Glutamatergic neuron (in vitro differentiated cells): ENCODE measurements at places on chromosomes 16 and 17.

DNA sequence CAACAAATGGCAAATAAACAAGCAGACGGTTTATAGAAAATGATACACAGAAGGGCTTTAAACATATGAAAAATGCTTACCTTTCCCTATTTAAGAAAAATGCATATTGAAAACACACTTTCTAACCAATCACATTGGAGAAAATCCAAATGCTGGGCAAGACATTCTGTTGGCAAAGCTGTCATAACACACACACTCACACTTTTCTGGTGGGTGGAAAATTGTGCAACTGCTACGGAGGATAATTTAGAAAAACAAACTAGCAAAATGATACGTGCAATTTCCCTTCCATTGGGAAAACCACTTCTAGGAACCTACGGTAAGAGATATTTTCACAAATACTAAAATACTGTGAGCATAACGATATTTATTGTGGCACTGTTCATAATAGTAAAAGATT lies 9.8 kb upstream of the MYH3 start:
- H3K36me3 ChIP-seq = peaks cover 5% of the 10 kb centered on the region
- no peak for DNase-seq
- no peaks in the 10 kb centered on the region for H3K4me1 ChIP-seq
- no peak overlapping the region for H3K4me3 ChIP-seq
- peaks cover 2% of the 10 kb centered on the region for H3K27me3 ChIP-seq

GRCh38 chr17:43679911-43680310 lies 18.2 kb upstream of the MEOX1 start:
- H3K36me3 ChIP-seq = no peaks in the 10 kb centered on the region
- DNase-seq = no peak
- H3K27ac ChIP-seq = no peak overlapping the region
- peaks cover 13% of the 10 kb centered on the region for H3K4me1 ChIP-seq
- H3K27me3 ChIP-seq = peaks cover 6% of the 10 kb centered on the region

DNA sequence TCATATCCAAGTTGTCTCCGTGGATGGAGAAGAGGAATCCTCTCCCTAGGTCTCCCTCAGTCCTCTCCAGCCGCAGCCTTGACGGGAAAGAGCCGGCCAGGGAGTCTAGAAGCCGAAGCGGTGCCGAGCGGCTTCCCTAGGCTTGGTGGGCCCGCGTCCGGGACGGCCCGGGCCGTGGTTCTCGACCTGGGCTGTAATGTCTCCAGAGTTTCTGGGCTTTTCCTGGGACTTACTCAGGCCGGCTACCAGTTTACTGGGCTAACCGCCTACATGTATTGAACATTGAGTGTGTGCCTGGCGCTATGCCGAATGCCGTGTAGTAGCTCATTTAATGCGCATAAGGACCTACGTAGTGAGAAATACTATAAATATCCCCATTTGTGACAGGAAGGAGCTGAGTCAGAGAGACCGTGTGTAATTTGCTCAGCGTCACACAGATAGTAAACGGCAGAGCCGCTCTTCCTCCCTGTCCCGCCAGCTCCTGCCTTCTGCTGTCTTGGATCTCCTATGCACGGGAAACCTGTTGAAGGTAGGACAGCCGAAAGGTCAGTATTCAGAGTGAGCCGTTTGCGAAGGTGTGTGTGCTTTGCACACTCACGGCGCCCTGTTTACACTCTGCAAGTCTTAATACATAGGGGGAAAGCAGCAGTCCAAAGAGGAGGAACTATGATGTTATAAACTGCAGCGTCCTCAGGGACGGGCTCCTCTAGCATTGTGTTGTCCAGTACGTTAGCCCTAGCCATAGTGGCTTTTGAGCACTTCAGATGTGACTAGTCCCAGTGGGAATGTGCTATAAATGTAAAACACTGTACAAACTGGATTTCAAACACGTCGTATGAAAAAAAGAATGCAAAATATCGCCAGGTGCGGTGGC lies 723 bp upstream of the SPAG5 start:
- H3K27ac ChIP-seq = peak overlapping the region; percentile 90
- no peaks in the 10 kb centered on the region for H3K36me3 ChIP-seq
- no peak for DNase-seq
- peaks cover 2% of the 10 kb centered on the region for H3K27me3 ChIP-seq
- H3K4me3 ChIP-seq = peak overlapping the region; percentile 94
- peaks cover 9% of the 10 kb centered on the region for H3K4me1 ChIP-seq

DNA sequence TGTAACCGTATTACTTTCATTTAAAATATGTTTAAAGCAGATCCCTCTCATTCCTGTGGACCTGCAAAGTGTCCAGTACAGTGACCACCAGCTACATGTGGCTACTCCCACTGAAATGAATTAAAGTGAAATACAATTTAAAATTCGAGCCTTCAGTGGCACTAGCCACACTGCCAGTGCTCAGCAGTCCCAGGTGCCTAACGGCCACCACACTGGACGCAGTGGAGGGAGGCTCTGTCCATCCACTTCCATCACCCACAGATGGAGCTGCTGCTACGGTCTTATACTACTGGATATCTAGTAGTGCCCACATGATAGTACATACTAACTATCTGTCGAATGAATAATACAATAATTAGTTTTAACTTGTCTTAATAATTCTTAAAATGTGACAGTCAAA lies 2.3 kb upstream of the CBX2 start:
- H3K4me1 ChIP-seq = peaks cover 32% of the 10 kb centered on the region
- no peak overlapping the region for H3K4me3 ChIP-seq
- H3K27me3 ChIP-seq = peaks cover 19% of the 10 kb centered on the region
- no peaks in the 10 kb centered on the region for H3K36me3 ChIP-seq
- H3K27ac ChIP-seq = no peak overlapping the region

- peaks cover 12% of the 10 kb centered on the region for H3K4me1 ChIP-seq
- DNase-seq = no peak
- H3K36me3 ChIP-seq = no peaks in the 10 kb centered on the region
- H3K27ac ChIP-seq = no peak overlapping the region
- peak overlapping the region; percentile 98 for H3K4me3 ChIP-seq
Observed at GRCh38 chr17:30290077-30290476, 1.7 kb downstream of the BLMH start.

DNA sequence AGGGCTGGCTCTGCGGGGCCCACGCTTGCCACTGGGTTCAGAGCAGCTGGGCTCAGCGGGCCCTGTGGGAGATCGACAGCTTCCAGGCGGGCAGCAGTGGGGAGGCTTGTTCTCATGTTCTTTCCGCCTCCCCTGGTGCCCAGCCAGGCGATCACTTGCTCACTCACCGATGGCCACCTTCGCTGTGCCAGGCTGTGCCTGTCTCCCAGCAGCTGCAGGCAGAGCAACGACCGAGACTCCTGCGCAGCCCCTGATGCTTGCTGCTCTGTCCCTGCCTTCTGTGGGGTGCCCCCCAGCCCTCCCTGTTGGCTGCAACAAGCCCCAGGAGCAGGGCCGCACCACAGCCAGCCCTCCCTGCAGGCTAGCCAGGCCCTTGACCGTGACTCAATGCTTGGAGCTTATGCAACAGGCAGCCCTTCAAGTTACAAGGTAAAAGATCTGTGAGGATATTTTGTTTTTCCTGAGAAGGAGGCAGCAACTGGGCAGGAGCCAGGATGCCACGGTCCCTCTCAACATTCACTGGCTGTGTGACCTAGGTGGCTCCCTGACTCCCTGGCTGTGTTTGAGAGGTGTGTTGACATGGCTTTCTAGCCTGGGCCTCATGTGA lies 9.6 kb upstream of the SPNS2 start:
- no peak for DNase-seq
- H3K27me3 ChIP-seq = peaks cover 12% of the 10 kb centered on the region
- H3K36me3 ChIP-seq = no peaks in the 10 kb centered on the region
- H3K27ac ChIP-seq = no peak overlapping the region
- peaks cover 16% of the 10 kb centered on the region for H3K4me1 ChIP-seq
- no peak overlapping the region for H3K4me3 ChIP-seq

DNA sequence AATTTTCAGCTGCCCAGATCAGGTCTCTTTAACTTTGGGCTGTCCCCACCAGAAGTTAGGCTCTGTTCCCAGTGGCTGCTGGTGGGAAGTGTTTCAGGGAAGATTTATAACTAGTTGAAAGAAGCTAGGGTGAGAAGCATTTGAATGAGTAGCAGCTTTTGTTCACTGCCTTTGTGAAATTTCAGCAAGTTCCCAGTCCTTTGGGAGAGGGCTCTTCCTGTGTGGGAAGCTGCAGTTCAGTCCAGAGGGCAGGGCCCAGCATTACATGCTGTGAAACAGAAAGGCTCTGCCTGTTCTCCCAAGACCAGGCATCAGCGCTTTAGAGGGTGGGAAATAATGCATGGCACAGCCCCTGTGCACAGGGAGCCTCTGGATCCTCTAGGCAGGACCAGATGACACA lies 17.8 kb downstream of the PROCA1 start:
- no peaks in the 10 kb centered on the region for H3K4me1 ChIP-seq
- peaks cover 8% of the 10 kb centered on the region for H3K27me3 ChIP-seq
- H3K36me3 ChIP-seq = peaks cover 9% of the 10 kb centered on the region
- H3K27ac ChIP-seq = peak overlapping the region; percentile 4

GRCh38 chr16:14310519-14310991 lies 239.4 kb downstream of the MRTFB start:
- no peaks in the 10 kb centered on the region for H3K36me3 ChIP-seq
- peaks cover 1% of the 10 kb centered on the region for H3K27me3 ChIP-seq
- no peak overlapping the region for H3K27ac ChIP-seq
- DNase-seq = peak; percentile 37

- no peak overlapping the region for H3K27ac ChIP-seq
- no peaks in the 10 kb centered on the region for H3K4me1 ChIP-seq
- no peak overlapping the region for H3K4me3 ChIP-seq
- H3K36me3 ChIP-seq = peaks cover 4% of the 10 kb centered on the region
Observed at GRCh38 chr17:253091-253846, 71.8 kb upstream of the DOC2B start.

GRCh38 chr17:82493226-82493781 lies 26.2 kb upstream of the FOXK2 start:
- H3K27me3 ChIP-seq = peaks cover 22% of the 10 kb centered on the region
- no peak for DNase-seq
- H3K4me1 ChIP-seq = peaks cover 9% of the 10 kb centered on the region
- H3K27ac ChIP-seq = peak overlapping the region; percentile 17

GRCh38 chr17:28648698-28649097 lies 3.7 kb upstream of the BLTP2 start:
- no peak for DNase-seq
- no peak overlapping the region for H3K27ac ChIP-seq
- H3K27me3 ChIP-seq = peaks cover 4% of the 10 kb centered on the region
- no peak overlapping the region for H3K4me3 ChIP-seq

DNA sequence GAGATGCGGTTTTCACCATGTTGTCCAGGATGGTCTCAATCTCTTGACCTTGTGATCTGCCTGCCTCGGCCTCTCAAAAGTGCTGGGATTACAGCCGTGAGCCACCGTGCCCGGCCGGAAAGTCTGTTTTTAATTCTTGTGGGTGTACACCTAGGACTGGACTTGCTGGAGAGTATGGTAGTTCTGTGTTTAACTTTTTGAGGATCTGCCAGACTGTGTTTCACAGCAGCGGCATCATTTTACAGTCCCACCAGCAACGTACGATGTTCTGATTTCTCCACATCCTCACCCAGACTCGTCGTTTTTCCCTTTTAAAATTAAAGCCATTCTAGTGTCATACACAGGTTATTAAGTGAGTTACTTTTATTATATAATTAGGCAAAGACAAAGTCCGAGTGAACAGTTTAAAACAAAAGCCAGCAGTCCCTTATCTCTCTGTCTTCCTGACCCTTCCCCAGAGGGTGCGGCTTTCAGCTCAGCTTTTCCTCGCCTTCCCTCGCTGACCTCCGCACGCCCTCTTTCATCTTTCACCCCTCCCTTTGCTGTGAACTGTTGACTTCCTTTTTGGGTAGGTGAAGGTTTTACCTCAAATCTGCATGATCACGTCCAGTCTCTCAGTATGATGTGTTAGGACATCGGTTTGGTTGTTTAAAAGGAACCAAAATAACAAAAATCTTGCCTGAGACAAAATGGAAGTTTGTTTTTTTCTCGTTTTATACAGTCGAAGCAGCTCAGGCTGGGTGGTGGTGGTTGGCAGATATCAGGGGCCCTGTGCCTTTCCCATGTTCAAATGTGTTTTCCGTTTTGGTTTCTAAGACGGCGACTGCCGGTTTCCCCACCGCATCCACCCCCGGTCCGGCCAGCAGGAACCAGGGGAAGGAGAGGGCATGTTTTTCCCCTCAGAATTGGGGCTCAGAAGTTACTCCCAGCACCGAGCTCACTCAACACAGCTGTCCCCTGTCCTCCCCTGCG lies 18.0 kb downstream of the FAM234A start:
- no peak for DNase-seq
- H3K4me3 ChIP-seq = no peak overlapping the region
- peaks cover 7% of the 10 kb centered on the region for H3K4me1 ChIP-seq
- H3K27ac ChIP-seq = peak overlapping the region; percentile 36

DNA sequence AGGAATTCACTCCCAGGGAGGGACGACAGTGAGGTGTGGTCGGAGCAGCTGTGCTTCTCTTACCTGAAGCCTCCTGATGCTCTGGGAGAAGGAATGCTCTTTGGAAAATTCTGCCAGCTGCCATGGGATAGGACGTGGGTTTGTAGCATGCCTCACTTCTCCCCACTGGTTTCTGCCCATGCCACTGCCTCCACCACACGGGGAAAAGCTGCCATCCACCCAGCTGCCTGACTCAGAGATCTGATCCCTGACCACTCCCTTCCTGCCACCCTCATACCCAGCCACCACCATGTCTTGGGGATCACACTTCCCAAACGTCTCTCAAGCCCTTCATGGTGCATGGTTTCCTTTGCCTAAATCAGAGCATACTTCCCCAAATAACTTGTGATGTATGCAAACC lies 80.0 kb downstream of the CPPED1 start:
- peaks cover 11% of the 10 kb centered on the region for H3K36me3 ChIP-seq
- peaks cover 29% of the 10 kb centered on the region for H3K4me1 ChIP-seq
- peak overlapping the region; percentile 91 for H3K27ac ChIP-seq
- no peaks in the 10 kb centered on the region for H3K27me3 ChIP-seq

- DNase-seq = no peak
- H3K4me3 ChIP-seq = peak overlapping the region; percentile 55
- H3K4me1 ChIP-seq = peaks cover 56% of the 10 kb centered on the region
- peaks cover 8% of the 10 kb centered on the region for H3K27me3 ChIP-seq
- H3K27ac ChIP-seq = peak overlapping the region; percentile 71
Observed at GRCh38 chr16:8949536-8950418, 13.9 kb downstream of the USP7 start.

GRCh38 chr17:55634702-55635101 lies 88.0 kb downstream of the TMEM100 start:
- H3K36me3 ChIP-seq = no peaks in the 10 kb centered on the region
- no peak overlapping the region for H3K27ac ChIP-seq
- H3K27me3 ChIP-seq = peaks cover 2% of the 10 kb centered on the region
- peaks cover 25% of the 10 kb centered on the region for H3K4me1 ChIP-seq

DNA sequence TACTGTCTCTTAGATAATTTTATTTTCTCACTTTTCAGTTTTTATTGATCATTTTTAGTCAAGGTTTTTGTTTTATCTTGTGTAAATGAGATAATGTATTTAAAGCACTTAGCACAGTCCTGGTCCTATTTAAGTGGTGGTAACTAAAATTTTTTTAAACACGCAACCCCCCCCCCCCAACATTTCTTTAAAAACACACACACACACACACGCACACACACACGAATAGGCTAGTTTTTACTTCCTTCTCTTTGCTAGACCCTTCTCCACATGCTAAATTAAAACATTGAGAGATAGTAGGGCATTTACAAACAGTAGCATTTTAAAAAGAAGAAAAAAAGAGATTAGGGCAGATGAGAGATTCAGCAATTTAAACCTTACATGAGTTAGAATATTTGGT lies 5.0 kb downstream of the NFATC3 start:
- H3K27ac ChIP-seq = no peak overlapping the region
